ENCODE measurements at places on chromosomes 2 and 18. TPM values are rescaled to one million over a fixed set of nuclear protein-coding genes. Genes with fewer than 3 reads are reported as not detected.

SIX3 gene
- not detected for polyA plus RNA-seq

MLPH gene
- 16.1 TPM for polyA plus RNA-seq

TRABD2A gene
- polyA plus RNA-seq, result 11.5 TPM

IL37 gene
- not detected for polyA plus RNA-seq

CNDP1 gene
- polyA plus RNA-seq, result not detected

CAPN14 gene
- 0.20 TPM for polyA plus RNA-seq

COL3A1 gene
- 0.03 TPM for polyA plus RNA-seq

TMEM182 gene
- polyA plus RNA-seq, result 3.1 TPM

REG3A gene
- polyA plus RNA-seq, result not detected

ALPG gene
- polyA plus RNA-seq, result 0.03 TPM
